ENCODE measurements at places on chromosomes 3 and 15.

GRCh38 chr3:136787349-136787748 lies 31.6 kb upstream of the SLC35G2 start:
- DNase-seq: peak; percentile 15

DNA sequence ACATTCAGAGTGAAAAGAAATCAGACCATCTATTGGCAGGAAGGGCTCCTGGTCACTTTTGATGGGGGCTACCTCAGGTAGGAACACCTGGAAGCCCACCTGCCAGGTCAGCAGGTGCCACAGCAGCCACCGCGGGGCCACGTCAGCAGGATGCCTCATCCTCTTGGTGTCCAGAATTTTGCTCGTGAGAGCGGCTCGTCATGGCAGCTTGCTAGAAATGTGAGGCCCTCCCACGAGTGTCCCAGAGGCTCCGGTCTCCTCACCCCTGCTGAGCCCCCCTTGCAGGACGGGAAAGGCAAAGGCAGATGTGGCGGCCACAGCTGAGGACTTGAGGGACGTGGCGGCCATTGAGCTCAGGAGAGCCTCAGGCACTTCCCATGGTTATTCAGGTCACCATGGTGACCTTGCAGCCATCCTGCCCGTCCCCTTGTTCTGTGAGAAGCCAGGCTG lies 129.4 kb downstream of the LRRK1 start:
- DNase-seq: no peak

GRCh38 chr3:134056464-134056891 lies 26.8 kb upstream of the SLCO2A1 start:
- DNase-seq: no peak

GRCh38 chr3:42778644-42779043 lies 5.6 kb upstream of the CCDC13 start:
- no peak for DNase-seq

DNA sequence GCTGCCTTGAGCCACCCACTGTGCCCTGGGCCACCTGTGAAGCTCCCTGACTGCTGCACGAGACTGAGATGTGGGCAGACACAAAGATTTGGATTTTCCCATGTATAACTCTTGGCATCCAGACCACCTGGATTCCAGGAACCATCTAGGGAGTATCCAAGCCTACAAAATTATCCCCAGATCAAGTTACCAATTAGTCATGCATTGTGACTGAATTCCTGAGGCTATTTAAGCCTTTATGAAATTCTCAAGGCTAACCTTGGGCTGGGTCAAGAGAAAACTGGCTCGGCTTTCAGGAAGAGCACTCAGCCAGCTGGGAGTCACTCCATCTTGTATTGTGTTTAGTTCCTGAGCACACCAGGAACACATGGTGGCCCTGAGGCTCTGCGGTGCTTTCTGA lies 13.3 kb upstream of the ATP13A5 start:
- DNase-seq: no peak

DNA sequence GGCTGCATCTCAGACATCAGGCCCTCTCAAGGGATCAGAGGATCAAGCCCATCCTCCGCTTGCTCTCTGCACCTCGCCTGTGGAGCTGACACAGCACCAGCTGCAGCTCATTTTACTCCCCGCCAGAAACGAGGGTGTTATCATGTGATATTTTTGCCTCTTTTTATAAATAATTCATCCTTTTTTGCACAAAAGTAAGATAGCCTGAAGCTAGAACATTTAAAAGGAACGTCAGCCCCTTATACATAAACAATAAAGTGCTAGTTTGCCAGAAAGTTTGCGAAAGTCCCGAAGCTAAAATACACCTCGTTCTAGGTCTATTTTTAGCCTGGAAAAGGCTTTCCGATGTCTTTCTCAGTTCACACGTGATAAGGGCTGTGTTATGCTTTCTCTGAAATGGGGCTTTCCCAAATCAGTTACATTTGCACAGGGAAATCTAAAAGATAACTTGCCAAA lies 9.6 kb upstream of the FAM174B start:
- DNase-seq: no peak

DNA sequence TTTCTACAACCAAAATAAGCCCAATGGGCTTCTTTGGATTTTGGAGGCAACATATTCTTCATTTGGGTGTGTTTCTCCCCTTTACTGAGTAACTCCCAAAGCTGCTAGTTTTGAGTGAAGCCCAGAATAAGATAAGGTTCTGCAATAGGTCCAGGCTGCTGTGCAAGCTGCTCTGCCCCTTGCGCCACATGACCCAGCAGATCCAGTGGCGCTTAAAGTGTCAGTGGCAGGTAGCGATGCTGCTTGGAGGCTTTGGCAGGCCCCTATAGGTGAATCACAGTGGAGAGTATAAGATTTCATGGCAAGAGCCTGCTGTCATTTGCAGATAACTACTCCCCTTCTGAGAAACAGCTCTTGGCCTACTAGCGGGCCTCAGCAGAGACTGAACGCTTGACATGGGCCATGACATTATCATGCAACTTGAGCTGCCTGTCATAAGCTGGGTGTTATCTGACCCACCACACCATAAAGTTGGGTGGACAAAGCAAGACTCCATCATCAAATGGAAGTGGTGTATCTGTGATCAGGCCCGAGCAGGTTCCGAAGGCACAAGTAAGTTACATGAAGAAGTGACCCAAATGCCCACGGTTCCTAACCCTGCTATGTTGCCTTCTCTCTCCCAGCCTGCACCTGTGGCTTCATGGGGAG lies 88.4 kb upstream of the OXTR start:
- no peak for DNase-seq

DNA sequence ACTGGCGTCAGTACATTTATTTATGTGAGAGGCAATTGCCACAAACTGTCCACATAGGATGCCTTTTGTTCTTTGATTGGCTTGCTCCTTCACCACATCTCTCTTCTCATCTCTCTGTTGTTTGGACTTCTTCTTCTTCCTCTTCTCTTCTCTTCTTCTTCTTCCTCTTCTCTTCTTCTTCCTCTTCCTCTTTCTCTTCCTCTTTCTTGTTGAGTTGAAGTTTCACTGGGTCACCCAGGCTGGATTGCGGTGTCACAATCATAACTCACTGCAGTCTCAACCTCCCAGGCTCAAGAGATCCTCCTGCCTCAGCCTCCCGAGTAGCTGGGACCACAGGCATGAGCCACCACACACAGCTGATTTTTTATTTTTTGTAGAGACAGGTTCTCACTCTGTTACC lies 67.7 kb upstream of the GSK3B start:
- no peak for DNase-seq

All from globus pallidus (tissue), 1 donor.